ENCODE measurements at places on chromosomes 11 and 22.
A peak's percentile ranks its signal among the peaks of the same experiment; 100 is the strongest.

- DNase-seq, result no peak
These were observed 4.6 kb downstream of the APOL4 start for GRCh38 chr22:36197065-36197440.

DNA sequence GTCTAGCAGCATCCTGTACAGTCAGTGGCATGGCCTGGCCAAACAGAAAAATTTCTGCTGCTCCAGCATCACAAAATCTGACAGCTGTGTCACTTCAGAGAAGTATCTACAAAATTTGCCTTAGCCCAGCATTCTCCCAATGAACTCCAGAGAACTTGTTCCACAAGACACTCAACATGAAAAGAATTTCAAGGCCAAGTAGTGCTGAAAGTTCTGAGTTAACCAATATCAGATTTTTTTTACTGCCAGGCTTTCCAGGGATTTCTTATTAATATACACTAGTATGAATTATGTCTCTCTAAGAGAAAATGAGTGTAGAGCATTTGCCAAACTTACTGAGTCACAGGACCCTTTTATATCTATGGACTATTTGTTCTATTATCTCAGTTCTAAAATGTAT lies 68.8 kb downstream of the OR5AK2 start:
- DNase-seq, result no peak

DNA sequence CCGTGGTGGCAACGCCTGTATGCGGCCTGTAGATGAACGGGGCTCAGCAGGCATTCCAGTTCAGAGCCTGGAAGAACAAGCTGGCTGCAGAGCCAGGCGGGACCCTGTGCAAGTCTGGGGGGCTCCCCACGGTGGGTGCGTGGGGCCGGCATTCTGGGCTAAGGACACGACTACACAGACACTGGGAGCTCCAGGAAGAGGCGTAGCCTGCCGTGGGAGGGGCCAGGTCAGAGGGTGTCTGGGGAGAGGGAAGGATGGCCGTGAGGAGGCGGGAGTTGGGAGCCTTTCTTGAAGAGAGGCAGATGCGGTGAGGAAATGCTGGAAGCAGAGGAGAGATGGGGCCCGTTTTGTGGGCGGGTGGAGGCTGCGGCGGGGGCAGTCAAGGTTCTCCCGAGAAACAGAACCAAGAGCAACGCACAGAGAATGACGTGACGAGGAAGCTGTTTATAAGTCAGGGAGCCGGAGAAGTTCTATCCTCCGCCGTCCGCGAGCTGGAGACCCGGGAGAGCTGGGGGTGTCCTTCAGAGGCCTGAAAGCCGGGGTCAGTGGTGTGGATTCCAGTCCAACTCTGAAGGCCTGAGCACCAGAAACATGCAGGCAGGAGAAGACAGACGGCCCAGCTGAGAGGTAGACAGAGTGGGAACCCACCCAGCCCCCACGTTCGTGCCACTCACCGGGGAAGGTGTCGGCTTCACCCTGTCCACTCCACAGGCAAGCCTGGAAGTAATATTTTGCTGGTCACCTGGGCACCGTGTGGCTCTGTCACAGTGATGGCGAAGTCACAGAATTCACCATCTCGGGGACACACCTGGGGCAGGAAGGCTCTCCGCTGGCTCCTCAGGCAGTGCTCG lies 529.6 kb downstream of the BRD1 start:
- no peak for DNase-seq

DNA sequence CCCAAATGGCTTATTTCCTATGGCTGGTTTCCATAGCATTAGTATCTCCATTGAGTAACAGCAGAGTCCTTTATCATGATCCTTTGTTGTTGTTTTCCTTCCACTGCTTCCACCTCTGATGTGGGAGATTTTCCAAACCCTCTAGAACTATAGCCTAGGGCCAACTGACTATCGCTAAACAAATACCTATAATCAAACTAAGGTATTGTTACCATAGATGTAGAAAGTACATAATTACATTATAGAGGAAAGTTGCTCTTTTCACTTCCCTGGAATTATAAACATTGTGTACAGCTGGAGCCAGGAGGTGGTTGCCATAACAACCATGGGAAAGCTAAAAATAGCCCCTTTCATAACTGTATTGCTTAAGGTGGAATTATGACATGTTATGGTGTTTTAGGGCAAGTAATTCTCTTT lies 47.0 kb upstream of the ALKBH3 start:
- peak; percentile 28 for DNase-seq

- no peak for DNase-seq
These were observed 125.9 kb upstream of the FGF3 start for GRCh38 chr11:69945157-69945556.

GRCh38 chr22:42855721-42856120 lies 1.4 kb downstream of the ARFGAP3 start:
- no peak for DNase-seq

GRCh38 chr11:15764948-15765347 lies 591.4 kb downstream of the SOX6 start:
- no peak for DNase-seq

DNA sequence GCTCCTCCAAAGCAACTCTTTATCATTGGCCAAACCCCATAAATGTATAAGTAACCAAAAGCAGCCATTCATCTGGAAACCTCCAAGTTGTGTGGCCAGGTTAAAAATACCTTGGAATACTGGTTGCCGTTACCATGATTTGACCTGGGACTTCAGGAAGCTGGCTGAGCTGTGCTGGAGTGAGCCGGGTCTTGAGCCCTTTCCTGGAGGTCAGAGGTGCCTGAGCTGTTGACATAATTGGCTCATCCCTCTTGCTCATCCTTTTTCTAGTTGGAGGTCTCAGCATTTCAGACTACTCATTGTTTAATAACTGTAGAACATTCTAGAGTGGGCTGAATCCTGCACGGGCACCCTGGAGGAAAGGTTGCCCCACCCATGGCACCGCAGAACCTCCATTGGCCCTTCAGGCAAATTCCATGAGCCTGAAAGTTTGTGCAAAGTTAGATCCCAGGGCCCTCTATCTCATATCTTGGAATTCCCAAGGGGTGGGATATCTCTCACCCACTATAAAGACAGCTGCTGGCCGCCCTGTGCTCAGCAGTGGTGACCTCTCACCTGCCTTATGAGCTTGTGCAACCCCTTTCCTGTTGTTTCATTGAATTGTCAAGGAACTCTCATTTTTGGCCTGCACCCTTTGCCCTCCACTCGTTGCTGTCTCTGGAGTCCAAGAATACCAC lies 77.0 kb downstream of the C22orf31 start:
- DNase-seq, result no peak

GRCh38 chr22:24137595-24137994 lies 43.7 kb upstream of the SUSD2 start:
- DNase-seq, result peak; percentile 83

- DNase-seq, result peak; percentile 25
These were observed 865 bp downstream of the RBM14 start for GRCh38 chr11:66617155-66617834.

GRCh38 chr11:100878474-100878873 lies 191.4 kb downstream of the ARHGAP42 start:
- peak; percentile 36 for DNase-seq

DNA sequence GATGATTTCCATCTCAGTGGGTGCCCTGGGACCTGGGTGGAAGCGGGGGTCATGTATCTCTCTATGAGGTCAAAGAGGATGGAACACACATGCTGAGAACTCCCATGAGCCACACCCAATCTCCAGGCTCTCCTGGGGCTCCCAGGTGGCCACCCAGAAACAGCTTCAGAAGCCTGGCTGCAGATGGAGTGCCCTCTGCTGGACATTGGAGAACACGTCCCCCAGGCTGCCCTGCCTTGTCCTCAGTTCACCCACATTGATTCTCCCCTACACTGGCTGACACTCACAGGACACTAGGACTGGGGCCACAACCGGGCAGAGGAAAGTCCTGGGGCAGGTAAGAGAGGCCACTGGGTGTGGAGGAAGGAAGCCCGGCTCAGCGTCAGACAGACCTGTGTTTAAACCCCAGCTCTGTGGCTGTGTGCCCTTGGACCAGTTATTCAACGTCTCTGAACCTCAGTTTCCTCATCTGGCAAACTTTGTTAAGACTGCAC lies 4.5 kb upstream of the NOL12 start:
- DNase-seq, result peak; percentile 67

DNA sequence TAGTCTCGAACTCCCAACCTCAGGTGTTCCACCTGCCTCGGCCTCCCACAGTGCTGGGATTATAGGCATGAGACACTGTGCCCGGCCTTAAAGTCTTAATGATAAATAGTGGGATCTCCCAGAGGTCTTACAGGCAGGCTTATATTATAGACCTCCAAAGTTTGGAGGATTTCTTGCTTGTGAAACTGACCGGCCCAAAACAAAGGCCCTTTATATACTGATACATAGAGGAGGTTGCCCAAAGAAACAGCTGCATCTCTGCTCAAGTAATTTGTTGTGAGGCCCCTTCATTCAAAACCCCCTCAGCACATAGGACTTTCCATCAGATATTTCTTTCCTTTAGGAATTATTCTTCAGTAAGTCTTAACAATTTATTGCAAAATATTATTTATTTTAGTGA lies 27.4 kb upstream of the RDX start:
- DNase-seq, result no peak

DNA sequence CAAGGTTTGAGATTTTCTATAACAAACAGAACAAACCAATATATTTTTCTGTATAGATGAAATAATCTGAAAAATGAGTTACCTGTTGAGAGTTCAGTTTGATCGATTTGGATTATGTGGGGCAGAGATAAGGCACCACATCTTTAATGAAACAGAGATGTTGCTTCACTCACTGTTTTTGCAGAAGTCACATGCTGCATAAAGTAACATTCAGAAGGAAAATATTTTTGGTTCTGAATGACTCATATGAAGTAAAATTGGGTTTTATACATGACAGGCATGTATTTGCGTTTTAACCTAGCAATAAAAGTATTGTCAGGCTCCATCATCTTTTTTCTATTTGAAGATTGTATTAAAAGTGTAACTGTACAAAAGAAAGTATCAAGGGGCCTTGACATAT lies 77.8 kb downstream of the BBOX1 start:
- no peak for DNase-seq

DNA sequence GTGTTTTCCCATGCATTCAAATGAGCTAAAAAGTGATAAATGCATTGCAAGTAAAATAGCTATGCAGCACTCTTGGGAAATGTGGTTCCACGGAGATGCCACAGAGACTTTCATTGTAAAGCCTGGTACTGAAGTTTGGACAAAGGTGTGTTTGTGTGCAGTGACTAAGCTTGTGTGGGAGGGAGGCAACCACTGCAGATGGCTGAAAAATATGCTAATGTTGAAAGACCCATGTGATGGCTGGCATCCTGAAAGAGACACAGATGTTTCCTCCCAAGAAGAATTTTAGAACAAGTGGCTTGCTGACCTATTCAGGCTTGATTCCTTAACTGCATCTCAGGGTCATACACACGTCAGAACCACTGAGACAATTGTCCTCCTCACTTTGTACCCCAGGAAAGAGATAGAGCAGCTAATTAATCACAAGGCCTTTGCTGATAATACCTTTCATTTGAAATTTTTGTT lies 73.8 kb downstream of the FAM76B start:
- no peak for DNase-seq

DNA sequence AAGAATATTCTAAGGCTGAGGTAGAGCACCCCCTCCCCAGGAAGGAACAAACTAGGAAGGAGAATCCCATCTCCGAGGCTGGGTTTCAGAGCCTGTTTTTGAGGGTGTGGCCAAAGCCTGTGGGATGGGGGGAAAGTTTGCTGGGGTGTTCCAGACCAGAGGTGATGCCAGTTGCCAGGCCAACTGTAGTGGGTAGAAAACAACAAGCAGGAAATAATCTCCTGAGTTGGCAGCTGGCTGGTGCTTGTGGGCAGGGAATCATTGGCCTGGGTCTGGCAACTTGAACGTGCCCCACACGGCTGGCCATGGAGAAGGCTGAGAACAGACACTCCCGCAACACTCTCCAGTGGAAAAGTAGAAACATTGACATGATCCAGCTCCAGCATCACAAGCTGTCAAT lies 385.6 kb downstream of the ETS1 start:
- DNase-seq, result no peak

DNA sequence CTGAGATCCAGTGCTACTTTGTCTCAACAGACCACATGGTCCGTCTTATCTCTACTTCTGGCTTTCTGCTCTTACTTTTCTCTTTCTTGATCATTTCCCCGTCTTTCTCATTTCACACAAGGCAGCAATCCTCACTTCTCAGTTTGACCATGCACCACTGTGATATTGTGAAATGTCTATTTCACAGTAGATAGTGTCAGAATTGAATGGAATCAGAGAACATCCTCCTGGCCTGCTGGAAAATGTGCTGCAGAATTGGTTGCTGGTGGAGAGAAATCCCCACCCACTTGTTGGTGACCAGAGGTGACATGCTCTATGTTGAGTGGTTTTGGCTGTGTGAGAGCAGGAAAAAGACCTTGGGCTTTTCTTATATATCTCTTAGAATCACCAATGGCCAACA lies 57.8 kb upstream of the RCN1 start:
- DNase-seq, result no peak

- DNase-seq, result no peak
These were observed 127.4 kb downstream of the LARGE1 start for GRCh38 chr22:33792832-33793231.

- no peak for DNase-seq
These were observed 24.8 kb downstream of the UVRAG start for GRCh38 chr11:75839851-75840250.

GRCh38 chr11:128814856-128815705 lies 52.0 kb downstream of the KCNJ1 start:
- DNase-seq, result peak; percentile 85

DNA sequence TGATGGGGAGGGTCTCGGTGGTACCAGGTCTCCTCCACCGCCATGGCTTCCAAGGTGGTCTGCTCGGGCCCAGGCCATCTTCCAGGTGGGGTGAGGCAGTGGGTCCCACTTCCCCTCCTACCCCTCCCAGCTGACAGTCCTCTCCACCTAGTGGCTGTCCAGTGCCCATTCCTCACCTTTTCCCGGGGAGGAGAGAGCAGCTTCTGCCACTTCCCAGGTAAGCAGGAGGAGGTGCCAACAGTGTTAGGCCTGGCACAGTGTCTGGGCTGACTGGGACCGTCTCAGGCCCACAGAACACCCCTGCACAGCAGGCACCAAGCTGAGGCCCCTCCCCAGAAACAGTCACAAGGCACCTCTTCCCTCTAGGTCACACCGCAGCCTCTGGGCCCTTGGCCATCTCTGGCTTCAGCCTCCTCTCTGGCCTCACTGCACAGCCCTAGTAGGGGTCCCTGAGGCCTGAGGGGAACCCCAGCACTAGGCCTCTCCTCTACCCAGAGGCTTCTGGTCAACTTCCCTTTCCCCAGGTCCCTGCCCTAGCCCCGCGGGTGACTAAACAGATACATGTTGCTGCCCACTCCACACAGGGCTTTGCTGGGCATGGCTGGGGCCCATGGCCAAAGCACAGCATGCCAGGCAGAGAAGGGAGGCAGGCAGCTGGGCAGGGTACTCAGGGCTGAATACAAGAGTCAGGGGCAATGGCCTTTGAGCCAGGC lies 2.3 kb upstream of the ANKRD13D start:
- no peak for DNase-seq

GRCh38 chr22:28882545-28882877 lies 861 bp upstream of the ZNRF3 start:
- DNase-seq, result no peak

DNA sequence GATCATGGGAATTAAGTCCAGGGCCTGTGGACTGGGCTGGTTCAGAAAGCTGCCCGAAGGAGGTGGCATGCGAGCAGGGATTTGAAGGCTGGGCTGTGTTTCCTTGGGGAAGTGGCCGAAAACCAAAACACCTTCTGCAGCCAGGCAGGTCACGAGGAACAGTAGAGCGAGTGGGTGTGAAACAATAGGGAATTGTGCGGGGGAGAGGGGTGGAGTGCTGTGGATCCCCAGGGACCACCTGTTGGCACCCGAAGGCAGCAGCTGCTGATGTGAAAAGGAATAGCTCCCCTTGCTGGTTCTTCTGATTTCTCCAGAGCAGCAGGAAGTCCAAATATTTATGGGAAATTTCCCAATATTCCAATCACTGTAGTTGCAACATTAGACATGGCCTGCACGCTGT lies 24.6 kb downstream of the TP53I11 start:
- no peak for DNase-seq

All from GM04504 (cell line).